ENCODE measurements at places on chromosomes 6 and 20. TPM values are rescaled to one million over a fixed set of nuclear protein-coding genes. Genes with fewer than 3 reads are reported as not detected.

Gene TP53TG5
- not detected for total RNA-seq

Gene GRM4
- total RNA-seq = not detected

DNA sequence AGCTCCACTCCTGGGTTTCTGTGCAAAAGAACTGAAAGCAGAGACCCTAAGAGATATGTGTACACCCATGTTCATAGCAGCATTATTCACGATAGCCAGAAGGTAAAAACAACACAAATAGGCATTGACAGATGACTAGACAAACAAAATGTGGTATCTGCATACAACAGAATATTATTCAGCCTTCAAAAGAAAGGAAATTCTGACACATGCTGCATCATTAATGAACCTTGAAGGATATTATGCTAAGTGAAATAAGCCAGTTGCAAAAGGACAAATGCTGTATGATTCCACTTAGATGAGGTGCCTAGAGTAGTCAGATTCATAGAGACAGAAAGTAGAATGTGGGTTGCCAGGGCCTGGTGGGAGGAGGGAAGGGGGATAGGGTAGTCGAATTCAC is 17.8 kb downstream of the AAR2 start:
- no peak for DNase-seq

- no peak for DNase-seq
Observed at GRCh38 chr6:10221178-10221577, 193.7 kb downstream of the TFAP2A start.

GRCh38 chr6:108453601-108454185 is 107.0 kb upstream of the FOXO3 start:
- DNase-seq = no peak

GRCh38 chr6:39207416-39208222 is 21.7 kb downstream of the KCNK5 start:
- no peak for DNase-seq

- DNase-seq = no peak
Observed at GRCh38 chr20:31770243-31770642, 31.2 kb downstream of the TPX2 start.

DNA sequence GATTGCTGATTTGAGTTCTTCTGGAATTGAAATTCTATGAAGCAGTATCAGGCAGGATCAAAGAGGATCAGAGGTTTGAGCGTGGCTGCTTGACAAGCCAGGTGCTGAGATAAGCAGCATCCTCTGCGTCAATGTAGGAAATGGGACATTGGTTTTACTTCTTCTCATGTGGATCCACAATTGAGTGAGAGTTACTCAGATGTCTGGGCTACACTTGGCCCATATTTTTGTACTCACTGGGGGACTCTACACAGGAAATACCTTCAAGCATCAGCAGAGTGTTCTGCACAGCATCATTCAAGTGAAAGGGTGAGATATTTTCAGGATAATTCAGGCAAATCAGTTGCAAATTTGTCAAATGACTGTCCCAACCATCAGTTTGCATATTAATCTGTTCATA is 613.9 kb upstream of the ARID1B start:
- DNase-seq = no peak
